MCF 10A (cell line): ENCODE measurements at places on chromosomes 3 and 15. TPM values are rescaled to one million over a fixed set of nuclear protein-coding genes. Genes with fewer than 3 reads are reported as not detected.

- DNase-seq = no peak
Observed at GRCh38 chr3:186782542-186783057, 777 bp upstream of the EIF4A2 start.

GRCh38 chr3:9279966-9280365 is 30.5 kb upstream of the SRGAP3 start:
- no peak for DNase-seq

DNA sequence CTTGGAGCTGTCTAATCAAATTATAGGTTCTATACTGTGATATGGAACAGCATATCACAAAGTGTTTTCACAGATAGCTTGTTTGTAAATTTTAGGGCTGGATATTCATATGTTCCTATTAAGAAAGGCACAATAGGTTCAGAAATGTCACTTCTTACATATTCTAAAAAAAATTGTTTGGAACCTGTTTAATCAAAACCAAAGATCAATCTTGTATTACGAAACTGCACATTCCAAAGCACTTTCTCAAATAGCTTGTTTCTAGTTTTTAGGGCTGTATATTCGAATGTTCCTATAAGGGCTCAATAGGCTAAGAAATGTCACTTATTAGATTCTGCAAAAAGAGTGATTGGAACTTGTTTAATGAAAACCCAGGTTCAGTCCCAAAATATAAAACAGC is 67.4 kb upstream of the OSBPL11 start:
- DNase-seq = no peak

- DNase-seq = no peak
Observed at GRCh38 chr3:184761075-184761841, 49.4 kb upstream of the MAGEF1 start.

DNA sequence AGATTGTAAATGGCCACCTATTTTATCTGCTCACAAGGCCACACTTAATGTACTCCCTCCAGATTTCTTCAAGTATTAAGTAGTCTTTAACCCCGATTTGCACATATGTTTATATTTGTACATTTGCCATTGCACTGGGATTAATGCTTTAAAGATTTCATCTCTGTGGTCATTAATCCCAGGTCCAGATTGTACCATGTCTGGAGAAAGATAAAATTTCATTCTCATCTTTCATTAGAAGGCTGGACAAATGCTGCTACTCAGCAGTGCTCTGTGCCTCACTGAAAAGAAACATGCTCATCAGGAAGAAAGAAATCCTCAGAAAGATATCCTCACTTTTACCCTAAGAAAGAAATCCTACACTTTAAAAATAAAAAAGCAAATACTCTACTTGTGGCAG is 62.5 kb upstream of the LRRC3B start:
- no peak for DNase-seq

DNA sequence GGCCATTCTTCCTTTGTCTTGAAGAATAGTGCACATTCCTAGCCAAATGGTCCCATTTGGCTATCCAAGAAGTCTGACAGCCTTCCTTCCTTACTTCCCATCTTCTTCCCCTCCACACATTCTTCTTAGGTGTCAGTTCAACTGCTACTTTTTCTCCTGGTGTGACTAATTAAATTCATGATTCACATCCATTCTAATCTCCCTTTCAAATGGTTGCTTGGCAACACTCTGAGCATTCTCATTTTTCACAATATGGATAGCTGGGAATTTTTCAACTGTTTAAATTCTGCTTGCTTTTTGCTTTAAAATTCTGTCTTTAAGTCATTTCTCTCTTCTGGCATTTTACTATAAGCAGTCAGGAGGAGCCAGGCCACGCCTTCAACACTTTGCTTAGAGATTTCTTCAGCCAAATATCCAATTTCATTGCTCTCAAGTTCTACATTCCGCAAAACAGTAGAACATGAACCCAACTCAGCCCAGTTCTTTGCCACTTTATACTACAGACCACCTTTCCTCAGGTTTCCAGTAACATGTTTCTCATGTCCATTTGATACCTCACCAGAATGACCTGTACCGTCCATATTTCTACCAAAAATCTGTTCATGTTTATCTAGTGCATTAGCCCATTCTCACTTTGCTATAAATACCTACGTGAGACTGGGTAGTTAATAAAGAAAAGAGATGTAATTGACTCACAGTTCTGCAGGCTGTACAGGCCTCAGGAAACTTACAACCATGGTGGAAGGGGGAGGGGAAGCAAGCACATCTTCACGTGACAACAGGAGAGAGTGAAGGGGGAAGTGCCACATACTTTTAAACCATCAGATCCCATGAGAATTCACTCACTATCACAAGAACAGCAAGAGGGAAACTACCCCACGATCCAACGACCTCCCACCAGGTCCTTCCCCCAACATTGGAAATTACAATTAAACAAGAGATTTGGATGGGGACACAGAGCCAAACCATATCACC is 31.9 kb upstream of the MCF2L2 start:
- no peak for DNase-seq

- no peak for DNase-seq
Observed at GRCh38 chr3:66195347-66195783, 25.4 kb upstream of the SLC25A26 start.

Gene SPATA16
- not detected in 2 replicates for total RNA-seq

Gene GOLGA8G
- 0.09 TPM in 1 of 2 replicates, not detected in the other for total RNA-seq
